ENCODE measurements at places on chromosomes 12 and 14.

GRCh38 chr12:6553051-6553868 is 2.6 kb downstream of the IFFO1 start:
- DNase-seq = peak; percentile 36

- DNase-seq = no peak
Measured at GRCh38 chr14:68307790-68308168, 485.1 kb downstream of the ZFP36L1 start.

DNA sequence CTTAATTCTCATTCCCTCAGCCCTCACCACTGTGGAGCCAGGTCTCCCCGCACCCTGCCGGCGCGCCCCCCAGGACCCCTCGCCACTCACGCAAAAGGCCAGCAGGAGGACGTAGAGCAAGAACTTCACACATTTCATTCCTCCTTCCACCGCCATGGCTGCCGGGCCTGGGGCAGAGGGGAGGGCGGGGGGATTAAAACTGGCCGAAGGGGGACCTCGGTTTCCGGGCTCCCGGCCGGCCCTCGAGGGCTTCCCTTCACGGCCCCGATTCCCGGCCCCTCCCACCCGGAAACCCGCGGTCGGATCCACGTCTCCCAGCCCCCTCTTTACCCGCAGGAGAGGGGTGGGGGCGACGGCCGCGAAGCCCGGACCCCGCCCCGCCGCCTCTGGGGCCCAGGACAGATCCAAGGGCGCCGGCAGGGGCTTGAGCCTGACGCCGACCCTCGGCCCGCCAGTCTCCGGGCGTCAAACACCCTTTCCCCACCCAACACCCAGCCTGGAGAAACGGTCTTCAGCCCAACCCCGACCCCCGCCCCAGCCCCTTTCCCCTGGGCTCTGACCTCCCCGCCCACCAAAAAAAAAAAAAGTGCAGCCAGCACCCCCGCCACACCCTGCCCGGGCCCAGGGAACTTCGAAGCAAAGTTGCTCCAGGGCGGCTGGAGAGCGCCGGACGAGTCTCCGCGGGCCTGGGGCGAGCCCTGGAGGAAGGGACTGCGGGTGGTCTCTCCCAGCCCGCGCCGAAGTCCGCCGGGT is 447 bp downstream of the CD63 start:
- DNase-seq = peak; percentile 68

- DNase-seq = no peak
Measured at GRCh38 chr14:66752109-66752508, 244.2 kb downstream of the GPHN start.

DNA sequence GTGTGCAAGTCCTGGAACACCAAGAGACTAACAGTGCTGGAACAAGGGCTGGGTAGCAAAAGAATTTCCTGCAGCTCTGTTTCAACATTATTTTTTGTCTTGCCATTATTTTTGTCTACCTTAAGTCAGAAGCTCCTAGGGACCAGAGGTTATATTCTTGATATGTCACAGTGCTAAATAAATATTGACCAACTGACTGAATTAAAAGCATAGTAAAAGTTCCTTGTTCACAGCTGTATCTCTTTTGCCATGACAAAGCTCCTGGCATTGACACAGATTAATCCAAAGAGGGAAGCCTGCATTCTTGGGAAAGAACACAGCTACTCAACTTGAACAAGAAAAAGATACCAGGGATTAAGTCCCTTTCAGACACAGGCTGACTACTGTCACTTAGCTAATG is 136.5 kb downstream of the SPTSSA start:
- DNase-seq = no peak

GRCh38 chr12:56104815-56105608 is 653 bp downstream of the PA2G4 start:
- DNase-seq = peak; percentile 39

GRCh38 chr12:106245767-106246166 is 2.1 kb downstream of the CKAP4 start:
- DNase-seq = peak; percentile 83

DNA sequence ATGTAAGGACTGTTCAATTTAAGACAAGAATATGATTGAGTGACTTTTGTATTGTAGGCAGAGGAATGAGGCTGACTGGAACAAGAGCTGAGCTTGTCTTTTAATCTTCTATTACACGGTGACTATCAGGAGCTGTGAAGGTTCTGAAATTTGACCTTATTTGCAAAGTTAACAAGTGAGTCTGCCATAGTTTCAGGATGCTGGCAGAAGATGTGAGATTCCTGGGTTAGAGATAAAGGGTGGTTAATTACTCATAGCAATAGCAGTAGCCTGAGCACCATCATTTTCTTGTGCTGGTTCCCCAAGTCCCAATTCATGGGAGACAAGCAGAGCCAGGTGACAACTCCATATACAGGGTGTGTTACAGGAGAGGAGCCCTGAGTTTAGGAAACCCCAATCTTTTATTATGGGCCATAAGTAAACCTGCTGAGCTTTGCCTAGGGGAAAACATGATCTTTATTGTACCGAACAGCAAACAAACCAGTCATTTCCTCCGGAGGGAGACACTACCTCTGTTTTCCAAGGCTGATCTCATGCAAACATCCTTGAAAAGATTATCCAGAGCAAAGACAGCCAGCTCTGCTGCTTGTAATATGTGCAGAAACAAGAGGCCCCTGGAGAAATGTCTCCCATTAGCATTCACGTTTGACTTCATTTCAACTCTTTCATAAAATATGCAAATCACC is 51.7 kb upstream of the DDX11 start:
- peak; percentile 45 for DNase-seq

DNA sequence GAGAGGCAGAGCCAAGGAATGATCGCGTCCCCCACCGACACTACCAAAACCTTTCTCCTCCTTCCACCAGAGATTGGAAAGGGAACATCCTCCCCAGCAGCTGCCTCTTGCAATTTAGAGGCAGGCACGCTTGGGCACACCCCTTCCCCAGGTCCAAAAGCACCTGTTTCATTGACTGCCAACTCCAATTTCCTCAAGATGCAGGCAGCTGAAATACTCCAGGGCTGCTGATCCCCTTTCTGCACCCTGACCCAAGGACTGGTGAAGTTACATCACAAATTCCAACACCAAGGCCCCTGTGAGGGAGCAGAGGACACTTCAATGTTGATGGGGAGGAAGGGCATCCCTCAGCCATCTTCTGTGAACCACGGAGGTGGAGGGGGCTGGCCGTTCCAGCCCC is 33.8 kb downstream of the BCL11B start:
- DNase-seq = no peak

GRCh38 chr12:75672200-75672599 is 160.8 kb upstream of the KRR1 start:
- no peak for DNase-seq

- DNase-seq = peak; percentile 45
Measured at GRCh38 chr12:102740141-102740955, 176.7 kb downstream of the PAH start.

DNA sequence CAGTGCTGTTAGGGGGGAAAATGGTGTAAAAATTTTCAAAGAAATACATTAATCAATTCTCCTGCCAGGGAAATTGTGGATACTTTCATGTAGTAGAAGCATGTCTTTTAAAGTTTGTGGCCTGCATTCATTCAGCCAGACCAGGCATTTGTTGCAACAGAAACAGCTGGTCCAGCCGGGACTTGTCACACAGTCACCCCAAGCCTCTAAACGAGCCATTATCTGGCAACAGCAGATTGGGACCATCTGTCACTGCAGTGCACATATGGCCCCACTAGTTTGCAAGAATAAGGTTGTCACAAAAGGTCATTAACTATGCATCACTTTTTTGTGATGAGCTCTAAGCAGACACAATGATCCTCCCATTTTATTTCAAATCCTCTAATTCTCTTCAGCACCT is 193.9 kb downstream of the PHLDA1 start:
- no peak for DNase-seq

DNA sequence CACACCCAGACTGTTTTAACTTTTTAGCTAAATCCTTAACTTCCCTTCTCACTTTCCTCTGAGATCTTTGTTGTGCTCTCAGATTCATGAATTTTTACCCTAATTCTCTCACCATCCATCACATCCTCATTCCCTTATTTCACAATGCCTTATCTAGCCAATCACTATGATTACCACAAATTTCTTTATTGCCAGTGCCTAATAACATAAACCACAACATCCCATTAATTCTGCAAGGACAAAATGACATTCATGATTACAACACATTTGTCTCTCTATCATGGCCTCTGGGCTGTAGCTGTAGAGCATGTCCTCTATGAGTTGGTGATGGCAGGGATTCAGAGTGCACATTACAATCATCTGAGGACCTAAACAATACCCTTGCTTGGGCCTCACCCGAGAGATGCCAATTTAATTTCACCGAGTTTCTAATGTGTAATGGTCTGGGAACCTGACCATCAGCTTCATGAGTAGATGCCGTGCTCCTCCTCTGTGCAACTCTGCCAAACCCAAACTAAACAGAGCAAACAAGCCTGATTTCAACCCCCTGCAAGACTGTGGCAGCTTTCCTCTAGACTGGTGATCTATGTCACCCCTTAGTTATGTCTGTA is 99.3 kb downstream of the SPTSSA start:
- DNase-seq = no peak

DNA sequence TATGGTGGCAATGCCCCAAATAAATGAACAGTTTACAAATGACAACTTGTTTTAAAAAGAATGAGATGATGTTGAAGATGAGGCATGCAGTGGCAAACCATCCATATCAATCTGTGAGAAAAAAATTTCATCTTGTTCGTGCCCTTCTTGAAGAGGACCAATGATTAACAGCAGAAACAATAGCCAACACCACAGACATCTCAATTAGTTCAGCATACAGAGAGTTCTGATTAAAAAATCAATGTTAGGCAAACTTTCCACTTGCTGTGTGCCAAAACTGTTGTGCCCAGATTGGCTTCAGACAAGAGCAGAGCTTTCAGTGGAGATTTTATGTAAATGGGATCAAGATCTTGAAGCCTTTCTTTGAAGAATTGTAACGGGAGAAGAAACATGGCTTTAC is 329.9 kb downstream of the BMP4 start:
- no peak for DNase-seq

- no peak for DNase-seq
Measured at GRCh38 chr14:100350986-100351385, 27.8 kb downstream of the SLC25A47 start.

GRCh38 chr12:122090759-122091515 is 12.4 kb downstream of the MLXIP start:
- DNase-seq = peak; percentile 97

GRCh38 chr14:89615421-89615820 is 198.4 kb upstream of the FOXN3 start:
- peak; percentile 36 for DNase-seq

DNA sequence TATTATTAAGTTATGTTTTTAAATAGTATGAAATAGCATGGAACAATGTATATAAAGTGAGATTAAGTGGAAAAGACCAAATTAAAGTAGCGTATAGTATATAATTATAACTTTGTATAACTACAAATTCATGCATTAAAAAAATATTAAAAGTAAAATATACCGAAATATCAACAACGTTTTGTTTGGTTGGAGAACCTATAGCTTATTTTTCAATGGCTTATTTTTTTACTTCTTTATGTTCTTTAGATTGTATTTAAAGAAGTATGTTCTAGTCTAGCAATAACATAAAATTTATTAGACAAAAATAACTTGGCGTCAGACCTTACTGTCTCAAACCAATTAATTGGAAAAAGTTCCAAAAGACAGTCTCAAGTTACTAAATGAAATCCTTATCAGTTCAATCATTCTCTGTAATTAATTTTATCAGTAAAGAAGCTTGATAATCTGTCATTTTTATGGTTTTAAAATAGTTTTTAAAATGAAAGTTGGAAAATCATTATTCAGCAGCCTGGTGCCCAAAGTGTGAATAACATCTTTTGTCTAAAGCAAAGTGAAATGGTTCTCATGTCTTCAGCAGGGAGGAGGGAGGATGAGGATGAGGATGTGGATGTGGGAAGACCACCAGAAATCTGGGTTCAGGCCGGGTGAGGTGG is 46.7 kb downstream of the IRAK3 start:
- peak; percentile 41 for DNase-seq

- no peak for DNase-seq
Measured at GRCh38 chr12:86050010-86050409, 175.9 kb downstream of the NTS start.

GRCh38 chr14:71328954-71329353 is 421.7 kb downstream of the PCNX1 start:
- no peak for DNase-seq

DNA sequence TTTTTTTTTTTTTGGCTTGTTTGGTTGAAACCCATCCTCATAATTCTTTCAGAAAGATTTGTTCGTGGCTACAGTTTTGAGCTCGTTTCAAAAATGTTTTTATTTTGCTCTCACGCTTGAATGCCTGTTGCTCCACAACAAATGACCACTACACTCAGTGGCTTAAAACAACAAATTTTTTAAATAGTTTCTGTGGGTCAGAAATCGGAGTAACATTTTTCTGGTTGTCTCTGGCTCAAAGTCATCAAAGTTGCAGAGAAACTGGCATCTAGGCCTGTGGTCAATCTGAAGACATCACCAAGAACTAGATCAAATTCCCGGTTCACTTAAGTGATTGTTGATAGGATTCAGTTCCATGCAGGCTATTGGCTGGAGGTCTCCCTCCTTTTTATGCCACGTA is 560.0 kb downstream of the SNAPC1 start:
- no peak for DNase-seq

- no peak for DNase-seq
Measured at GRCh38 chr12:44054281-44054680, 218.4 kb downstream of the TMEM117 start.

- no peak for DNase-seq
Measured at GRCh38 chr14:68475802-68476201, 317.1 kb downstream of the ZFP36L1 start.

DNA sequence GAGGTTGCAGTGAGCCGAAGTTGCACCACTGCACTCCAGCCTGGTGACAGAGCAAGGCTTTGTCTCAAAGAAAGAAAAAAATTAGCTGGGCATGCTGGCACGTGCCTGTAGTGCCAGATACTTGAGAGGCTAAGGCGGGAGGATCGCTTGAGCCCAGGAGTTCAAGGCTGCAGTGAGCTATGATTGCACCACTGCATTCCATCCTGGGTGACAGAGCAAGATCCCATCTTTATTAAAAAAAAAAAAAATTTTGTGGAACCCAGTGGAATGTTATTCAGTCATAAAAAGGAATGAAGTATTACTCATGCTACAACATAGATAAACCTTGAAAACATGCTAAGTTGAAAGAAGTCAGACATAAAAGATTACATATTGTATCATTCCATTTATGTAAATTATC is 8.3 kb upstream of the ERBB3 start:
- DNase-seq = peak; percentile 49

DNA sequence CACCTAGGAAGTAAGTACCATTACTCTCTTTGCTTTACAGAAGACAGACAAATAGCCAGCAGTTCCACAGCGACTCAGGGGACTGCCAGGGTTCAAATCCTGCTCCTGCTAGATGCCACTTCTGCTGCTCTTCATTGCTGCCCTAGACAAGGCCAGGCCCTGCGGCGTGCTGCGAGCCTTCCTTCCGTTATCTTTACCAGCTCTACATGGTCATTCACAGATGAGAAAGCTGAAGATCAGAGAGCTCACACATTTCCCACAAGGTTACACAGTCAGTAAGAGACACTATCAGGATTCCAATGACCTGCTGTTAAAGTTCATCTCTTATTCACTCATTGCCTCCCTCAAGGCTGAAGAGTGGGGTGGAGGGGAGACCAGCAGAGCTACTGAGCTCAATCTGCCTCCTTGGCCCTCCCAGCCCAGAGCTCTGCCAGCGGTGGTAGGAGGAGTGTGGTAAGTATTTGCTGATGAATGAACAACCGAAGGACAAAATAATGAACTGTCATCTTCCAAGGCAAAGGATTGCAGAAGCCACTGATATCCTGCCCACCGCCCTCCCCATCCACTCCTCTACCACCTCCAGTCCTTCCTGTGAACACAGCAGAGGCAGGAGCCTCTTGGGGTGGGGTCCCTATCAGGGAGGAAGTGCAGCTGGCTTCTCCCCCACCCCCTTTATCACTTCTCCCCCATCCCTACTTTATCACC is 14.6 kb upstream of the HDAC7 start:
- no peak for DNase-seq

Measured in iris pigment epithelial cell (primary cell).